ENCODE measurements at places on chromosomes 6 and 20.
A peak's percentile ranks its signal among the peaks of the same experiment; 100 is the strongest.

- no peak for DNase-seq
Observed at GRCh38 chr20:51772236-51772635, 4.0 kb upstream of the ATP9A start.

DNA sequence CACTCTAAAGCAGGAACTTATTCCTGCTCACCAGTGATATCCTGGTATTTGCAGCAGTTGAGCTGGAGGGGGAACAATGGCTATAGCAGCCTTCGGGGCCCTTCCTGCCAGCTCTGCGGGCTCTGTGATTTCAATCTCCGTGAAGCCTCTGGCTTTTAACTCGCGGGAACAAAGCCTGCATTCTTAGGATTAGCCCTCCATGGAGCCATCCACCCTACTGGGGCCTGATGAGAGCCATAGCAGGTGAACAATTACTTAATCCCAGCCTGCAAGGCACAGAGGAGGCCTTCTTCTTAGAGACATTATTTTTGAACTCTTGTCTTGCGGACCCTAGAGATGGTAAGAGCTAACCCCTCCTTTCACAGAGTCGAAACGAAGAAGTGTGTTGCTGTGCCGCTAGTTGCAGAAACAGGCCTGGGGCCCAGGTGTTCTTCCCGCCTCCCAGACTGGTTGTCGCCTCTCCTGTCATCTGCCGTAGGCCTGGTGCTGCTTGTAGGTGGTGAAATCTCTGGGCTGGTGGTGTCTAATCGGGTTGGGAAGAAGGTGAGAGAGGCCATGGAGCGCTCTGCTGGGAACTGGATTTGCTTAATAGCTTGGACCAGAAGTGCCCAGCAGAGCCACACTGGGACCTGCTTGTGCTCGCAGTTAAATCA, 9.7 kb downstream of the GHRH start:
- no peak for DNase-seq

DNA sequence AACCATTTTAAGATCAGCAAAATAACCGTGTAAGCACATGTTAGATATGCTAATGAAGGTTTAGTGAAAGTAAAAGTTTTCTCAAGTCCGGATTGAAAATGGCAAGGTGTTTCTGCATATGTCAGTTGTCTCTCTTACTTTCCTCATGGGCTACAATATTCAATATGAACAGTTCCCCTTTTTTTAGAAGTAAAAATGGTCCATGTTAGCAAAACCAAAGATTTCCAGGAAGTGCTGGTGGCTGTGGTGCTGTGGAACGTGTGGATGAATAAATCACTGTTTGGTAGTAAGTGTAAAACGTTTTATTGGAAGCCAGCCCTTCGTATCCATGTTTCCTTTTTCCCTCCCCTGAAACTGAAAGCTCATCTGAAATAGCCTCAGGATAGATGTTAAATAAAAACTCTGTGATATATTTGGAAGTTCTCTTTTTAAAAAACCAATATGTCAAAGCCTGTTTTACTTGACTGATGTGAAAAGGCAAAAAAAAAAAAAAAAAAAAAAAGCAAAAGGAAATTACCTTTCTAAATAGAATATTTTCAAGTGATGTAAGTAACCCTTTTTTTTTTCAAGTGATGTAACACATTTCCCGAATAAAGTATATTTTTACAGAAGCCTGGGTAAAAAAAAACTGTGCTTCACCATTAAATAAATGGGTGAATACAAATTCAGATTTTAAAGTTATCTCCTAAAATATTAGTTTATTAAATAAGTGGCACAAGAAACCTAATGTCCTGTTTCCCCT, 41.9 kb downstream of the PLEKHG1 start:
- peak; percentile 29 for DNase-seq

- DNase-seq: no peak
Observed at GRCh38 chr6:3678946-3679345, 72.6 kb downstream of the PXDC1 start.

DNA sequence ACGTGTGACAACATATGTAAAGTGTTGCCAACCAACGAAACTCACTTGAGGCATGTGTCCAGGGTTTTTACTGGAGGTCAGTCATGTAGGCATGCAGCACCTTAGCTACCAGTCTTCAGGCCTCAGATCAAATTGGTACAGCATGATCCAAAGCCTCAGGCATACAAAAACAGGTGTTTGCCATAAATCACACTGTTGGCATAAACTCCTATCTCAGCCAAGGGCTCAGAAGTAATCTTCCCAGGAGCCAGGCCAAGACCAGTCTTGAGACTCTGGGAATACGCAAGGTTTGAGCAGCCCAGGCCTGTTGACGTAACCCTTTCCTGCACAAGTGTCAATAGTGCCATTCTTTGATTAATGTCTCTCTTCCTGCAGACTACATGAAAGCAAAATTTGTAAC, 163.5 kb downstream of the PRL start:
- peak; percentile 29 for DNase-seq

GRCh38 chr6:8219352-8219943, 117.1 kb upstream of the EEF1E1 start:
- DNase-seq: peak; percentile 17

Data from astrocyte (in vitro differentiated cells and primary cell).